ENCODE measurements at places on chromosomes 2 and 18.
A peak's percentile ranks its signal among the peaks of the same experiment; 100 is the strongest.

- no peak for DNase-seq
Measured at GRCh38 chr2:230814616-230815015, 50.1 kb upstream of the ITM2C start.

GRCh38 chr2:71045865-71046548, 22.4 kb upstream of the NAGK start:
- no peak for DNase-seq

DNA sequence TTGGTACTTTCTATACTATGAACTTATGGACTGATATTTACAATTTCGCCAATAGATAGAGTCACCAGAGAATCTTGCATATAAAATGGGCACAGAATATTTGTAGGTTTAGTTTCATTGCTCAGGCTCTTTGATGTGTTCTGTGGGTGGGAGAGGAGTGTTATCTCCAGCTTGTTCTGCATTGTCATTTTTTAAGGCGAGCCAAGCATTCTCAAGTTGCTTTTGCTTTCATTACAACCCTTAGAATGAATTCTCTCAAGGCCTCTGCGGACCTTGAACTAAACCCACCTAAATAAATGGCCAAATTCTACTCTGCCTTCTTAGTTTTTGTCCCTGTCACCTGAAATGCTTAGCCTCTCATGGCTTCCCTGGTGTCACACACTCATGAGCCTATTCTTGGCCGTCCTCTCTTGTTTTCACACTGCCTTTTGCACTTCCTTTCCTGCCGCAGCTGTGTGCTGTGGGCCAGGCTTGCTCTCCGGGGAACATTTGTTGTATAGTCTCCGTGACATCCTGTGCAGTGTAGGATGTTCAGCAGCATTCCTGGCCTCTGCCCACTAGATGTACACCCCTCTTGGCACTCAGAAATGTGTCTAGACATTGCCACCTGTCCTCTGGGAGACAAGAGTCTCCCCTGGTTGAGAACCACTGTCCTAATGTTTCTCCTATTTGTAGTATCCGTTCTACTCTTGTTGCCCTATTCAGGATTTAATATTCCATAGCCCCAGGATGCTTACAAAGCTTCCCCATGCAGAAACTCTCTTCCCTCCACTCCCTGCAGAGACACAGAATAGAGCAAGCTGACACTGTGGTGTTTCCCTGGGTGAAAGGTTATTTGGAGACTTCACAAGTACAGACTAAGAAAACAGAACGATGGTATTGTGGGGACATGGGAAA, 255.6 kb downstream of the PTPRM start:
- no peak for DNase-seq

GRCh38 chr2:162035981-162036380, 38.0 kb downstream of the DPP4 start:
- DNase-seq: no peak

DNA sequence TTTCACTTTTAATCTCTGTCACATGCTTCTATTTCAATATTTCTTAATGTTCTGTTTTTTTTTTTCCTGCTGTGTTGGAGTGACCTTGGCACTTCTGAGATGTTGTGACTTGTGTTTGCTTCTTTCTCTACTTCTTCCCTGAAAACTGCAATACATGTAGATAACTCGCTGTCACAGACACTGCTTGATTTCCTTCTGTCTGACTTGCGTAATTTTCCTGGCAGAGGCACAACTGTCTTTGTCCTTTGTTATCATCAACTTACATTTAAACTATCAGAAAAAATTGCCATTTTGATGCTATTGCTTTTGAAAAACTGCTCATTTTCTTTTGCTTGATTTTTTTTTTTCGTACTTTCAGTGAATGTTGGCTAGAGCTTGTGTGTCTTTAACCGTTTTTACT, 69.0 kb downstream of the BABAM2 start:
- no peak for DNase-seq

GRCh38 chr2:31269087-31269486, 35.1 kb downstream of the EHD3 start:
- no peak for DNase-seq

GRCh38 chr2:195559431-195559914, 97.6 kb upstream of the SLC39A10 start:
- peak; percentile 7 for DNase-seq

DNA sequence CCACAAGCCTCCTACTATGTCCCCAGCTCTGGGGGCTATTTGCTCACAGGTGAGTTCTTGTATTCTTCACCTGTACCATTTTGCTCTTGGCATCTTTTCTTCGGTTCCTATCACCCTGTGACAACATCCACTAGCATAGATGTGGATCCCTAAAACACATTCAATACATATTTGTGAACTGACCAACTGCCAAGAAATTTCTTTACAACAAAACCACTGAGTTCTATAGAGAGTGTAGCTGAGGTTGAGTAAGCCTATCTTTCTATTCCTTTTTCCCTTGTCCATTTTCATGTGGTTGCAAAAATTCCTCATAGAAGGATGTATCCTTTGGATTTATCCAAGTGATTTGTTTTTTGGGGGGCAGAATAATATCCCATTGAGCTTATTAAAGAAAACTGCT, 192.7 kb upstream of the ITGA4 start:
- no peak for DNase-seq

DNA sequence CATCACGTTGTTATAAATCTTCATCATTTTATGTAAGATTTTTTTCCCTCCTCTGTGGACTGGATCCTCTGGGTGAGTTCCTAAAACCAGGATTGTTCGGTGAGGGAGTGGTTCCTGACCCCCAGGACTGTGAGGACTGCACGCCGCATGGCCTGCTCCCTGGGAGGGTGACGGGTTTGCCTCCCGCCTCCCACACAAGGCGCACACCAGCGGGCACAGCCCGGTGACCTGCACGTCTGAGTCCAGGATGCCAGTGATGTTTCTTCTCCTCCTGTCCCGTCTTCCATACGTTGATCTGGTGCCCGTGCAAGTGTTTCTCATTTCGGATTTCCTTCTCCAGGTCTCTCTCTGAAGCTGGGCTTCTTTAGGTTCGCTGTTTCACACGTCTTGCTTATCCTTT, 27.1 kb downstream of the CTDP1 start:
- no peak for DNase-seq

DNA sequence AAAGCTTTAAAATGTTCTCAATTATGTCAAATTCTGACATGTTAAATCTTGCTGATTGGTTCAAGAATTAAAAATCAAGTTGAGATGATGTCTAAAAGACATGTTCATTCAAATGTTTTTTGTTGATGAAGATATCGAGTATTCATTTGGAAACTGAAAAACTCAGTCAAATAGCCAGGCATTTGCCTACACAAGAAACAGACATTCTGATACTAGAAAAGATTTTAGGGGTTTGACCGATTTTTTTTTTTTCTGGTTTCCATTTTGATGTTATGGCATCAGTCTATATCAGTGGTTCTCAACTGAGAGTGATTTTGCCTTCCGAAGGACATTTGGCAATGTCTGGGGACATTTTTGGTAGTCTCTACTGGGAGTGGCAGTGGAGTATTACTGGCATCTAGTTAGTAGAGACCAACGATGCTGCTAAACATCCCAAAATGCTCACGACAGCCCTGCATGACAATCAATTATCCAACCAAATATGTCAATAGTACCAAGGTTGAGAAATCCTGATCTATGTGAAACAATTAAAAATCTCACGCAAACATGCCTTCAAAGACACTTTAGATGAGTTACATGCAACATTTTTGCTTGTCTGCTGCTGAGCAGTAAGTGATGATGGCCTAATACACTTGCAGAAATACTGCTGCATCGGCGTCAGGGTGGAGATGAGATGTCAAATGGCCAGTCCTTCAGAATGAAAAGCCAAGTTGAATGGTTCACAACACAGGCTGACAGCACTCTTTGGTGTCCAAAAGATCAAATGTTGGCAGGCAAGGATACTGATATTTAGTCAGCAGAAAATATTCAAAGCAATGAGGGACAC, 12.5 kb downstream of the RASGRP3 start:
- DNase-seq: no peak

GRCh38 chr2:240364961-240365775, 70.3 kb upstream of the GPC1 start:
- DNase-seq: no peak
